ENCODE measurements at places on chromosomes 3 and 15.

- DNase-seq: no peak
These were observed 244.2 kb upstream of the SATB1 start for GRCh38 chr3:18669374-18669773.

DNA sequence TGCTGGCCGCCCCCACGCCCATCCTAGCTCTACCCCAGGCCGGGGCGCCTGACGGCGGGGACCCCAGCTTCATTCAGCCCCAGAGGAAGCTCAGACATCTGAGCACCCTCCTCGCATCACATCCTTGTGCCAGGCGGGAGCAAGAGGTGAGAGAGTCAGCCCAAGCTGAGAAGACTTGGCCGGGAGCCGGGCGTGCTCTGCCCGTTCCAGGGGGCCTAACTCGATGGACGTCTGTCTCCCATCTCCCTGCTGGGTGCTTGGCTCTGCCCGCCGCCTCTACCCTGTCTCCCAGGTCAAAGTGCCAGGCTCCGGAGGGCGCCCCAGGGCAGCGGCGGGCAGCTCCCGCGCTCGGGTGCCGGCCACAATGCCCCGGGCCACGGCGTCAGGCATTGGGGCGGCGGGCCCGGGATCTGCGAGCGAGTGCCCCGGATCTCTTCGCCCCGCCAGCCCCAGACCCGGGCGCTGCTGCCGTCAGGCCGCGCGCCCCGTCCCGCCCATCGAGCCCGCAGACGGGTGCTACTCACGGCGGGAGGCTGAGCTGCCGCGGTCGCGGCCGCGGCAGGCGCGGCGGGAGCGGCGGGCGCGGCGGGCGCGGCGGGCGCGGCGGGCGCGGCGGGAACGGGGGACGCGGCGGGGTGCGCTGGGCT lies 388 bp downstream of the DAPK2 start:
- peak; percentile 13 for DNase-seq

DNA sequence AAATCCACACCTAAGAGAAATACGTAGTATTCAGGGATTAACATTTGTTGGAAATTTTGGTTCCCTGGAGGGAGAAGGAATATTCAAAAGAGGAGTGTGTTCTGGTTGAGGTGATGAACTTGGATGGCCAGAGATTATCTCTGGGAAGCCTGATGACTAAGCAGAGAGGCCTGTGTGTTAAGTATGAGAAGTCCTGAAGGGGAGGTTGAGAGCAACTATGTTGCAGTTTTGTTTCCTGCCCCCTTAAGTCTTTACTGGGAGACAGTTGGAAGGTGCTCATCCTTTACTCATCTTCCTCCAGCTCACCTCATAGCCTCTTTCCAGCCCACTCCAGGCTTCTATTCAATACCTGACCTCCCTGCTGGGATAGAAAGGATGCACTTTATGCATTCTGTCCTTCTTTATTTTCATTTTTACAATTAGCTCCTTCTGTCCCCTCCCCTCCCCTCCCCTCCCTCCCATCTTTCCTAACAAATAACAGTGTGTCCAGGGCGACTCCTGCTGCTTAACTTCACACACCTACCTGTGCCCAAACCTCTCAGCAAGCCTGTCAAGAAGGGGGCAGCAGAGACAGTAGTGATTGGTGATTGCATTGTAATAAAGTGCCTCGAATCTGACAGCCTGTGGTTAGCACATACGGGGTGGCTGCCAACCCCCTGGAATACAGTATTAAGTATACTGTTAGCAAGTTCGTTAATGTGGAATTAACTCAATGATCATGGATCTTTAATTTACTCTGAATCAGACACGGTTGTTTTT lies 11.9 kb downstream of the RAP2B start:
- DNase-seq: no peak

DNA sequence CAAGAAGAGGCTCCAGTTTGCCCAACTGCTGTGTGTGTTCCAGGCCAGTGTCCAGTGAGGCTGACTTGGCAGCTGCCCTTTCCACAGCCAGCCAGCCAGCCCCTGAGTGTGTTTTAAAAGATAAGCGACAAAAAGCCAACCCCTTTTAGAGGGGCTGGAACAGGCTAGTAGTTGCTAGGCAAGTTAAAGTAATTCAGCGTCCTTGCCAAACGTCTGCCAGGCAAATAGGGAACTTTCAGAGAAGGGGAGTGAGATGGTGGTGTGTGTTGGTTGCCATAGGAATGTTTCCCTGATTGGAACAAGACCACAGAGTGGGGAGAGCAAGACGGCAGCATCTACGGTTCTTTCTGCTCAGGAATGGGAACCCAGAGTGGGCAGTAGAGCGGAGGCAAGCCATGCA lies 86.3 kb downstream of the TMEM108 start:
- DNase-seq: no peak

DNA sequence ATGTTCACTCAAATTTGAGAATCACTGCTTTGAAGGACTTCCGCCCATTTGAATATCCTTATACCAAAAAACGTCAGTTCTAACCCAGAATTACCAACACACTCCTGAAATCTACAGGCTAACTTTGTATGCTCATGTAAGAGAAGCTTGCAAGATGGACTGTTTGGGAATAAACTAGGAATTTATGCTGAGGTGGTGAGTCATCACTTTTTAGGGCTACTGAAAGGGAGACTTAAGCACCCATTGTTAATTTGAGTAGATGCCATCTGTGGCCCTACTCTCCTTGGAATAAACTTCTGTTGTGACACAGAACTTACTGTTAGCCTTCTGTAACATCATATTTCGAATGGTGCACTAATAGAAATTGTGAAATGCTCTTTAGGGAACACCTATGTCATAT lies 74.6 kb downstream of the FGF12 start:
- DNase-seq: no peak

DNA sequence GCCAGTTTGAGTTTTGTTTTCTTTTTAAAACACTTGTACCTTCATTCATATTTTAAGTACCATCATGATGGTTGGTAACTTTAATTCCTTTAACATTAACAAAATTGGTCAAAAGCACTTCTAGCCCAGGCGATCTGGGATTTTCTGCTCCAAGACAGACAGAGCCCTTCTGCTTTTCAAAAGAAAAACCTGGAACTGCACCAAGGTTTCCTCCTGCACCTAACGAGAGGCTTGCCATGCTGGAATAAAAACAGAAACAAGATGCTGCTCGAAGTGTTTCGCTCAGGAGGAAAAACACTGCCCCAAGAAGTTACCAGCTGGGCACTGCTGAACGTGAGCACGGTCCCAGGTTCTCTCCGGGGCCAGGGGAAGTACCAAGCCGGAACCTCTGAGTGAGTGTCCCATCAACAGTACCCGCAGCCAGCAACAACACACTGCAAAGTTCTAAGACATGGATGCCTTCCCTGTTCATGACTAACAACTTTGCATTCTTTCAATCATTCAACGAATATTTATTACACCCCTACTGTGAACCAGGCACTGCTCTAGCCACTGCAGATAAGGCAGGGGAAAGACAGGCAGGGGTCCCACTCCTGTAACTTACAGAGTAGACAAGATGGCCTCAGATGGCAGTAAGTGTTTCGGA lies 98.8 kb downstream of the XXYLT1 start:
- DNase-seq: no peak
